ENCODE measurements at places on chromosomes 1 and 21. TPM values are rescaled to one million over a fixed set of nuclear protein-coding genes. Genes with fewer than 3 reads are reported as not detected.

The HSD3B2 gene
- not detected for total RNA-seq

The LAPTM5 gene
- 0.56 TPM for total RNA-seq

The CHODL gene
- total RNA-seq = 5.5 TPM

The PDC gene
- not detected for total RNA-seq

The UBXN10 gene
- 0.49 TPM for total RNA-seq

The GPR161 gene
- total RNA-seq = 69.3 TPM

The MACO1 gene
- total RNA-seq = 85.4 TPM

The MATN1 gene
- 0.22 TPM for total RNA-seq

The WDR47 gene
- total RNA-seq = 128 TPM

The C2CD4D gene
- not detected for total RNA-seq

The RAP1GAP gene
- total RNA-seq = 4.8 TPM

Measured in glutamatergic neuron (in vitro differentiated cells).